Type B pancreatic cell (in vitro differentiated cells): ENCODE measurements at places on chromosomes 5 and 9. TPM values are rescaled to one million over a fixed set of nuclear protein-coding genes. Genes with fewer than 3 reads are reported as not detected.

ADCY2 gene
- 5.7 and 79.7 TPM in 2 replicates for total RNA-seq

FBP2 gene
- total RNA-seq, result not detected in 2 replicates

STARD4 gene
- 39.1 and 56.6 TPM in 2 replicates for total RNA-seq

DNA sequence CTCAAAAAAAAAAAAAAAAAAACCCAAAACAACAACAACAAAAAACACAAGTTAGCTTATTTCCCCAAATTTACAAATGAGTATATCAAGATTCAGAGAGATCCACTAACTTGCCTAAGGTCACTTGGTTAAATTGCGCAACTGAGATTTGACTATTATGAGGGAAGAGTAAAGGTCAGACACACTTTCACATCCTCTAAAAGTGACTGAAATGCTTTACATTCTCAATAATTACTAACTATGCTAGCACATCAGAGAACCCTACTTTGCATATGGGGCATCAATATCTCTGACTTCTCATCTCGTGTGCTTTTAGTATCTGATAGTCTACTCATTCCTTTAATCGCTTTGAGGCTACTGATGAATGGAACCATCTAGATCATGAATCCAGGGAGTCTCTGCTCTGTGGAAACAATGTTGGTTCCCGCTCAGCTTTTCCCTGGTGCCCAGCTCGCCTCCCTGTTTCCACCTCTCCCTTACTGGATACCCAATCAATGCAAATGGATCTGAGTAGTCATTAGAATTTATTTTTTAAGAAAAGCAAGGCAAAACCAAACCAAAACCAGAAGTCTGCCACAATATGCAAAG lies 182.1 kb upstream of the TRIM32 start:
- no peaks in the 10 kb centered on the region for H3K4me1 ChIP-seq
- no peak for DNase-seq
- no peaks in the 10 kb centered on the region for H3K36me3 ChIP-seq
- no peaks in the 10 kb centered on the region for H3K27me3 ChIP-seq
- H3K4me3 ChIP-seq, result no peak overlapping the region

GRCh38 chr9:82021198-82021597 lies 32.6 kb downstream of the SPATA31D1 start:
- no peak overlapping the region for H3K4me3 ChIP-seq
- peak overlapping the region; percentile 69 for H3K27ac ChIP-seq
- no peaks in the 10 kb centered on the region for H3K27me3 ChIP-seq
- peaks cover 14% of the 10 kb centered on the region for H3K4me1 ChIP-seq
- DNase-seq, result no peak

GRCh38 chr9:130868230-130868629 lies 28.4 kb downstream of the QRFP start:
- peaks cover 30% of the 10 kb centered on the region for H3K4me1 ChIP-seq
- peaks cover 29% of the 10 kb centered on the region for H3K36me3 ChIP-seq
- no peak overlapping the region for H3K27ac ChIP-seq

DNA sequence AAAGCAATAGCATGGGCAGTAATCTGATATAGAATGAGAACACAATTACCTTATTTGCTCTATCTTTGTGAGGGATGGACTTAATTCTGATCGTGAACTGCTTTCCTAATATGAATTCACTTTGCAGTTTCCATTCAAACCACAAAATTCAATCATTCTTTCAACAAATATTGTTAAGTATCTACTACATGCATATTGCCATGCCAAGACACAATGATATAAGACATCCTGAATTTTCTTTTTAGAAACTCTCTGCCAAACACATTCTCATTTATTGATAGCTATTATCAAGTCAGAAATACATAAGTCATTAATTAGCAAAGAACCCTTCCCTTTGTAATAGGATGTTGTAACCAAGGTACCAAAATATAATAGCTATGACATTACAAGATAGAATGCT lies 121.6 kb upstream of the TARS1 start:
- no peak overlapping the region for H3K4me3 ChIP-seq
- no peak for DNase-seq

DNA sequence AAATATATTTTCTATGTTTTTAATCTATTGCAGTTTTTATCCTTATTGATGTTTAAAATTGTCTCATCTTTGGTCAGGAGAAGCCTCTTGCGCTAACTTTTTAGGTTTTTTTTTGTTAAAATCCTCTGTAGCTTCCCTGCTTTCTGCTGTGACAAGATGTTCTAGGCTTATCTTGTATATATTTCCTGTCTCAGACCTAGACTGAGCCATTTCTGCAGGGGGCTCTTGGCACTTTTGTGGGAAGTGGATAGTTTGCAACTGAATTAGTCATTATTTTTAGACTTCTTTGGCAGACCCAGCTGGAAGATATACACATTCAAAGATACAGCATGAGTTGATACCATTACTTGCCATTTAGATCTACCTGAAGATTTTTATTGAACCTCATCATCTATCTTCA lies 28.8 kb downstream of the TCERG1 start:
- no peaks in the 10 kb centered on the region for H3K4me1 ChIP-seq
- no peak for DNase-seq
- H3K27me3 ChIP-seq, result no peaks in the 10 kb centered on the region
- H3K4me3 ChIP-seq, result no peak overlapping the region
- peaks cover 44% of the 10 kb centered on the region for H3K36me3 ChIP-seq

DNA sequence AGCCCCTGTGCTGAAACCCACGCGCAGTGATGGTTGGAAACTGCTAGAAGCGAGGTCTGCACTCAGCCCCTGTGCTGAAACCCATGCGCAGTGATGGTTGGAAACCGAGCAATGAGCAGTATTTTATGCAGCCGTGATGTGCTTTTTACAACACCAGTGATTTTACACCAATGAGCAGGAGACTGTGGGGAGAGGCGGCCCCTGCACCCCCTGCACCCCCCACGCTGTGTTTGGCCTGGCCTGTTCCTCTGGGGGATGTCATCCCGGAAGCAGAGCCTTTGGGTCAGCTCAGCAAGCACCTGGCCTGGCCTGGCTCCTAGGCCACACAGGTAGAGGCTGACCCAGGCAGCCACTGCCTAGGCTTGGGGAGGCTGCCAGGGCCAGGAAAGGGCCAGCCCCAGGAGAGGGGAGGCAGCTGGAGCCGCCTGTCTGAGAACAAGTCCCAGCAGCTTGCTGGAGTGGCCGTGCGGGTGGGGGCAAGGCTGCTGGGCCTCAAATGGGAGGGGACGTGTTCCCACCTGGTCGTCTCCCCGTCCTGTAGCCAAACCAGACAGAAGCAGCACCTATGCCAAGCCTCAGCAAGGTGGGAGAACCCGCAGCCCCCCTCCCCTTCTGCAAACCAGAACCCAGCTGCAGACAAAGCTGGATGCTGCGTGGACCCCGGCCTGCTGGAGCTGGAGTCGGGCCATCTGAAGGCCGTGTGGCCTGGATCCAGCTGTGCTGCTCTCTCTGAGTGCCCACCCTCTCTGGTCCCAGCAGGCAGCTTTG lies 46.8 kb downstream of the DBH start:
- no peaks in the 10 kb centered on the region for H3K36me3 ChIP-seq
- H3K27me3 ChIP-seq, result no peaks in the 10 kb centered on the region
- no peak for DNase-seq
- no peak overlapping the region for H3K27ac ChIP-seq
- peaks cover 18% of the 10 kb centered on the region for H3K4me1 ChIP-seq

DNA sequence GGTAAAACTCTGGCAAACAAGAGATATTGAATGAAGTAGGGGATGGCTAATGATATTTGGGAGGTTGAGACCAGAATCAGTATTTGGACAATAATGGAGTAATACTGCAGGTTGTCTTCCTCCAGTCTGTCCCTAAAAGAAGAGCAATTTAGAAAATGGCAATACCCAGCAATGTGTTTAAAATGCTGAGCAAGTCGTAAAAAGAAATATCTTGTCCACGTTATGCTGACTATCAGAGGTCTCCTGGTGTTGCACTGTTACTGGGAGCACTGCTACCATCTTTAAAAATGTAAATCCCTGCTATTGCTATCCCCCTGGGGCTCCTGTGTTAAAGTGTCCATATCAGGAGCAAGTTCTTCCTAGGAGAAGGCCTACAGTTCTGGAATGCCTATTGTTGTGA lies 10.4 kb downstream of the CYSTM1 start:
- no peak overlapping the region for H3K27ac ChIP-seq
- no peaks in the 10 kb centered on the region for H3K27me3 ChIP-seq
- no peaks in the 10 kb centered on the region for H3K36me3 ChIP-seq
- no peak overlapping the region for H3K4me3 ChIP-seq
- no peak for DNase-seq

DNA sequence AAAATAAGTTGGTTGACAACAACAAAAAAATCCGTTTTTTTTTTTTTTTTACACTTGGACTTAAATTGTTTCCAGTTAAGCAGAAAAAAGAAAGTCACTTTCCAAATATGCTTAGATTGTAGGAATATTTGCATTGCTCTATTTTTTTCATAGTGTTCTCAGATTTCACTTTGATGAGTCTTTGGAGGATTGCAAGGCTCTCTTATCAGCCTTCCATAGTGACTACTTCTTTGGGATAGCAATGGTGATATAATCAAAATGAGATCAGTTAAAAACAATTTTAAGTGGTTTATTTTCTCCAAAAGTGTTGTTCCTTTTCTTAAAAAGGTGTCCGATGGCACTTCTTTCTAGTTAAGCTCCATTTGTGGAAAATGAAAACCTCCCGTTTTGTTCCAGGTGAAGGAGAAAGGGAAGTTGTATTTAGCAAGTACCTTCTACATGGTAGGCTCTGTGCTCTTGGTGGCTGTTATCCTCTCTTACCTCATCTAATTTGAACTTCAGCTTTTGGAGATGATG lies 3.9 kb downstream of the RASGRF2 start:
- peaks cover 5% of the 10 kb centered on the region for H3K36me3 ChIP-seq
- no peak overlapping the region for H3K4me3 ChIP-seq
- DNase-seq, result no peak
- peaks cover 61% of the 10 kb centered on the region for H3K27me3 ChIP-seq
- peaks cover 4% of the 10 kb centered on the region for H3K4me1 ChIP-seq
- H3K27ac ChIP-seq, result no peak overlapping the region

GRCh38 chr9:87327575-87328125 lies 170.0 kb upstream of the DAPK1 start:
- DNase-seq, result no peak
- no peak overlapping the region for H3K27ac ChIP-seq
- peaks cover 3% of the 10 kb centered on the region for H3K27me3 ChIP-seq
- no peak overlapping the region for H3K4me3 ChIP-seq
- peaks cover 13% of the 10 kb centered on the region for H3K4me1 ChIP-seq
- peaks cover 8% of the 10 kb centered on the region for H3K36me3 ChIP-seq
